Suprapubic skin (tissue), 4 donors: ENCODE measurements at places on chromosomes 4 and X. TPM values are rescaled to one million over a fixed set of nuclear protein-coding genes. Genes with fewer than 3 reads are reported as not detected.

- H3K27ac ChIP-seq = no peak overlapping the region
- DNase-seq = no peak
- H3K27me3 ChIP-seq = no peaks in the 10 kb centered on the region
- no peaks in the 10 kb centered on the region for H3K36me3 ChIP-seq
- no peaks in the 10 kb centered on the region for H3K4me1 ChIP-seq
These were observed 12.8 kb upstream of the GPR82 start for GRCh38 chrX:41711021-41711667.

Gene ZNF157
- total RNA-seq = 0.18 TPM

GRCh38 chr4:93182722-93183121, 645.8 kb upstream of the ATOH1 start:
- no peak overlapping the region for H3K27ac ChIP-seq
- H3K4me1 ChIP-seq = peaks cover 14% of the 10 kb centered on the region
- H3K4me3 ChIP-seq = no peak overlapping the region
- no peaks in the 10 kb centered on the region for H3K27me3 ChIP-seq

DNA sequence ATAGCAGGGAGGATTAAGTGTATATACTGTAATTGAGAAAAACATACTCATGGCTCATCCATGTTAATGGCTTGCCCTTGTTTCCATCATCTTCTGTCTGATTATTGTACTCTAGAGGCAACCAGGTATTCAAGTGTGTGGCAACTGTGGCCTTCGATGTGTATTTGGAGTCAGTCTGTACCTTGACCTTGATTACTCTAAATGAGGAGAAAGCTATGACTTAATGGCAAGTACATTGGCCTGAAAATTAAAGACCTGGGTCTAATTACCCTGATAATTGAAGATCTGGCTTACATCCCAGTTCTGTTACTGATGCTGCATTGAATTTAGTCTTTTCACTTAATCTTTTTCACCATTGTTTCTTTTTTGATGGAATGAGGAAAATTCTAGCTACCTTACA, 409.2 kb downstream of the CCSER1 start:
- no peak overlapping the region for H3K4me3 ChIP-seq
- DNase-seq = no peak
- H3K4me1 ChIP-seq = no peaks in the 10 kb centered on the region
- no peaks in the 10 kb centered on the region for H3K27me3 ChIP-seq

Gene SH3D19
- 76.0 TPM for total RNA-seq

DNA sequence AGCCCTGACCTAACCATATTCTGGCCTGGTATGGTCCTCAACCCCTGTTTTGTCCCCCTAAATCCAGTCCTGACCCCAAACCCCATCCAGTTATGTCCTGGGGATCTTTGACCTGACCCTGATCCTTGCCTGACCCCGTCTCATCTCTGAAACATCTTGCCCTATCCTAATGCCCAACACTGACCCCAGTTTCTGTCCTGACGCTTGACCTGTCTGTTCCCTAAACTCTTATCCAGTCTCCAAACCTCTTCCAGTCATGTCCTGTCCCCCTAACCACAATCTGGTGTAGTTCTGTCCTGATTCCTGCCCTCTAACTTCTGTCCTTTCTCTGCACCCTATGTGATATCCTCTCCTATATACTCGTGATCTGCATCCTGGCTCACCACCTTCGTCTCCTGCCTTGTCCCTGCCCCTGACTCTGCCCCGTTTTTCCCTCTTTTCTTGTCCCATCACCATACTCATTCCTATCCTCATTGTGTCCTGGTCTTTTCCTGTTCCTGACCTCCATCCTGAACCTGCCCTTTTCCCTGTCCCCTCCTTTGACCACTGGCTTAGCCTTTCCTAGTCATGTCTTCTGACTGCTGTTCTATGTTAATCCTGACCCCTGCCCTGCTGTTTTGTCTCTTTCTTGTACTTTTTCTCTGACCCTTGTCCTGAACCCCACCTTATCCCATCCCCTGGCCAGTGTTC, 4.6 kb upstream of the CCDC120 start:
- H3K36me3 ChIP-seq = no peaks in the 10 kb centered on the region
- H3K27me3 ChIP-seq = no peaks in the 10 kb centered on the region
- peak overlapping the region; percentile 66 for H3K4me3 ChIP-seq
- peak overlapping the region; percentile 88 for H3K27ac ChIP-seq
- no peak for DNase-seq
- H3K4me1 ChIP-seq = peaks cover 6% of the 10 kb centered on the region

Gene ZFP42
- not detected for total RNA-seq

DNA sequence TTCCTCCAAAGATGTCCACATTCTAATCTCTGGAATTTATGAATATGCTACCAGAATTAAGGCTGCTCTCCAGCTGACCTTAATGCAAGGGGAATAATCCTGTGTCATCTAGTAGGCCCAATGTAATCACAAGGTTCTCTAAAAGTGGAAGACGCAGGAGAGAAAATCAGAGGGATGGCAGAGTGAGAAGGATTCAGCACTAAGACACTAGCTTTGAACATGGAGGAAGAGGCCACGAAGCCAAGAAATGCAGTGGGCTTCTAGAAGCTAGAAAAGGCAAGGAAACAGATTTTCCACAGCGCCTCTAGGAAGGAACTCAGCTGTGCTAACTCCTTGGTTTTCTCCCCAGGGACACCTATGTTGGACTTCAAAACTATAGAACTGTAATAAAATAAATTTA, 240.7 kb upstream of the TRAM1L1 start:
- no peak overlapping the region for H3K27ac ChIP-seq
- H3K27me3 ChIP-seq = no peaks in the 10 kb centered on the region
- H3K4me1 ChIP-seq = no peaks in the 10 kb centered on the region
